Cerebellar nuclear complex (tissue), 1 donor: ENCODE measurements at places on chromosomes 4 and X.

GRCh38 chr4:150280081-150280895, 202.0 kb downstream of the DCLK2 start:
- no peak for DNase-seq

DNA sequence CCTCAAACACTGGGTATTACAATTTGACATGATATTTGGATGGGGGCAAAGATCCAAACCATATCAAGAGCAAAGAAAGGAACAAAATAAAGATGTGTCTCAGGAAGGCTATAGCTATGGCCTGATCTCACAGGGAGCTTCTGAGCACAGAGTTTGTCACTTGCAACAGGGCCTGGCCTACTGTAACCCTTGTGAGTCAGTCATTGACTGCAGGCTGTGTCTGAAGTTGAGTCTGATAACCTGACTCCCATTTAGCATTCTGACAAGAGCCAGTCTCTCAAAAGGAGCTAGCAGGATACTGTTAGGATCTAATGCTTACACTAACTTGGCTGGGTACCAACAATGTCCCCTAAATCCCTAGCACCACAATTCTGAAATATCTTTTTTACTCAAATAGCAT, 612.5 kb upstream of the TECRL start:
- no peak for DNase-seq

GRCh38 chrX:8319359-8319758, 145.3 kb upstream of the VCX3B start:
- no peak for DNase-seq

DNA sequence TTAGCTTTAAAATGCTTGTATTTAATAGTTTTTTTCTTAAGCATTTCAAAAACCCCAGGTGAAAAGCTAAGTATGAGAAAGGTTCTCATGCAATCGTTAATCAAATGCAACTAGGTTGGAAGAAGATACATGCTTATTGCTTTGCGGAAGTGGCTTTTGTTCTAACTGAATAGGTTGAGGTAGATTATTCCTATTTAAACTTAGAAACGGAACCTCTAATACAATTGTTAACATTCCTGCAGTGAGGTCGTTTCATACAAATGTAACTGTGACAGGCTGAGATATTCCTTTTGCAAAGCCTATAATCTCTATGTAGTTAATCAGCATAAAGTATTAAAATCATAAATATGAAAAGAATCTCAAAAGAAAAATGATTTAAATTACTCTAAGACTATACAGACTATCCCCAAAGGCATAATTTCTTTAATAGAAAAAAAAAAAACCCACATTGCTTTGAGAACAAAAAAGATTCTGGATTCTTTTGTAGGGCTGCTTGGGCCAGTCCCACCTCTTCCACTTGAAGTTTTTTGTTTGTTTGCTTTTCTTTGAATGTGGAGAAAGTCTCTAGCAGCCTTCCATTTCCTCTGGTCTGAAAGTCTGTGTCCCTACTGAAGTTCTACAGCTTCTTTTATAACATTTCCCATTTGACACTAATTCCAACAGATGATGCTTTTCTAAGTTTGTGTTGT, 25.6 kb upstream of the SORBS2 start:
- no peak for DNase-seq

DNA sequence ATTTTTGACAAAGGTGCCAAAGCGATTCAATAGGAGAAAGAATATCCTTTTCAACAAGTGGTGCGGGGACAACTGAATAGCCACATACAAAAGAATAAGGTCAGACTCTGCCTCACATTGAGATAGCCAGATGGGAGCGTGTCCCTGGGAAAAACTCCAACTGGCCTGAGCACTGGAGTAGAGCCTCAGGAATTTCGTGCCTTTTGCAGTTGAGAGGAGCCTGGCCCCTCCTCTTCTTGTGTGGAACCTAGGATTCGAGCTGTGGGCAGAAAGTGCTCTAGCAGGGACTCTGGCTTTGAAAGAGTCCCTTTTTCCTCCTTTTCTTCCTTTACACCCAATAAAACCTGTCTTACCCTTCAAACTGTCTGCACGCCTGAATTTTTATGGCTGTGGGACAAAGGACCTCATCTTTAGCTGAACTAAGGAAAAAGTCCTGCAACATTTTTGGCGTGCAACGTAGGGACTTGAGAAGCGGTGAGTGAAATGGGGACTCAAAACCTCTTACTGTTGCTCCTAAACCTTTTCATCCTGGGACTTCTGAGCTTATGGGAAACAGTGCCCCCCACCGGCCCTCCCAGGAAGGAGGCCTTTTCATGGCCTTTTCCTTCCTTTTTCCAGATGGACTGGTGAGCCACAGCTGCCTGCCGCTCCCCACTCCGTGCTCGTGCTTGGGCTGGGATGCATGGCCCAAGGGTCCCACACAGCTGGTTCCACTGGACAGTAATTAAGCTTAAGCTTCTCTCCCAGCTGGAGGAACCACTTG, 68.6 kb downstream of the BMP15 start:
- DNase-seq, result no peak

DNA sequence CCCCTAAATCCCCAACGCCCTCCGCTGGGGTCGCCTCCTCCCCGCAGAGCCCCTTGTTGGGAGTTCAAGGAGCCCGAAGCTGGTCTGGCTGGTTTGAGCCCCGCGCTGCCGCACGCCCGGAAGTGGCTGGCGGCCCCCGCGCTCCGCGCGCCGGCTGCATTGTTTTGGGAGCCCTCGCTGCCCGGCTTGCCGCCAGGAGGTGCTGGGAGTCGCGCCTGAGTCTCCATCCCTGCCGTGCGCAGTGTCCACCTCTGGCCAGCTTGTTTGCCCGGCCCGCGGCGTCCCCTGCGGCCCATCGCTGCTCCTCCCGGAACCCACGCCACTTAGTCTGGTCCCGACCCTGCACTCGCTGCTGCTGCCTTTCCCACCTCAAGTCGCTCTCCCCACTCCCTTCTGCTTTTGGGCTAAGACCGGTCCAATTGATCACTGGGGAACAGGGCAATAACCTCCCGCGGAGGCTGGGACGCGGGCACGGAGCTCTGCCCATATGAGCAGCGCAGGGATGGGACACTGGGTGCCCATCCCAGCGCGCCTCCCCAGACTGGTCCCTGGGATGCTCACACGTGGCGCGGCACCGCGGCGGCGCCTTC, 2.2 kb upstream of the SFRP2 start:
- DNase-seq, result no peak

DNA sequence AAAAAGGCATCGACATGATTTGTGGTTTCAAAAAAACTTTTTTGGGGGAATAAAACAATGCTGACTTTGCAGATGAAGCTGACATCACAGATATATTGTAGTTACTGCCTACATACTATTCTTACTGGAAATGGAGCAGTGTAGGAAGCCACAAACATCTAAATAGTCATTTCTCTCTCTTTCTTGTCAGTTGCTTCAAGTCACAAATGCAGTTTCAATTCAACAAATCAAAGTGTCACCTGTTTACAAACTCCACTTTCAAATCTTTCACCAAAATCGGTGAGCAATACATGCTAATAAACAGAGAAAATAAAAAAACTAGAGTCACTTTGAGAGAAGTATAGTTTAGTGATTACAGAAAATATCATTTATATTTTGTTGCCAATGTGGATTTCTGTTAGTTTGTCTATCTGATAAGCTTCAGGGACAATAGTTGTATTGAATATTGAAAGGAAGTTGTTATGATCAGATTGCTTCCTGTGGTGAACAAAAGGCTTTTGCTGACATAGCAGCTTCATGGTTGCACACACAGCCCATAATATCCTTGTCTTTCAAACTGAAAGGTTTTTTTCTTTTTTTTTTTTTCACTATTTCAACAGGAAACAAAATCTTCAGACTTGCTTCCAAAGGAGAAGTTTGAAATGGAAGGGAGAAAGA, 49.7 kb upstream of the PTPN13 start:
- no peak for DNase-seq

GRCh38 chr4:126028876-126029275, 714.1 kb downstream of the FAT4 start:
- DNase-seq, result no peak

GRCh38 chrX:111854556-111855490, 21.2 kb upstream of the TRPC5OS start:
- no peak for DNase-seq

- DNase-seq, result no peak
Measured at GRCh38 chrX:46637938-46638337, 64.4 kb downstream of the CHST7 start.

- no peak for DNase-seq
Measured at GRCh38 chrX:42694260-42694815, 83.6 kb downstream of the PPP1R2C start.

DNA sequence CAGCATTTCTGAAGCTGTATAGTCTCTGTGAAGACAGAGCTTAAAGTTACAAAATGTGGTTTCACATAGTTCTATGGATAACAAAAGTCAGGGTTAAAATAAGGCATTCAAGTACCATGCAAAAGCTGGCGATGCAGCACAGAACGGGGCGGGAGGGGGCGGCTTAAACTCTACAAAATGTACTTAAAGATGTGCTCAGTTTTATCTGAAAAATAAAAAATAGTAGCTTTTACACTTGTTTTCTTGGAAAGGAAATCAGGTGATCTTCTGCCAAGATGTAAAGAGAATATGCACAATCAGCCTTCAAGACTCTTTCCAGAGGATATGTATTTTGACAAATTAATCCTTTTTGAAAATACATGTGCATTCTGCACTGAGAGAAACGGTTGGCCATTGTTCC, 301.7 kb upstream of the EMCN start:
- no peak for DNase-seq

DNA sequence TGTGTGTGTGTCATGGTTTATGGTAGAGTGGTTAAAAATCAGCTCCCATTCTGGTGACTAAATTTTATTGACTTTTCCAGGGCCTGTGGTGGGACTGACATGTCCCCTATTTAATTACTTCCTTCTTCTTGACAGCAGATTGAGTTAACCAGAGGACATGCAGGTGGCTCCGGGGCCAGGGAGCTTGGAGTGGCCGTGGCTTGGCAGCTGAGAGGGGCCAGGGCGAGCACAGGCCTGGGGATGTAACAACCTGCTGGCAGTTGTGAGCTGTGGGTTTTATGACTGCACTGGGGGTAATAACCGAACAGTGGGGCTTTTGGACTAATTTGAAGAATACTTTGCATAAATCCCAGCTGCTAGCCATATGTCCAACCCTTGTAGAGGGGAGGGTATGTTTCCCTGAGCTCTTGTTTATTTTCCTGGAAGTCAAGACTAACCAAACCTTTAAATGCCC, 186.0 kb downstream of the MID1IP1 start:
- no peak for DNase-seq

GRCh38 chr4:1682860-1683259, 1.3 kb downstream of the FAM53A start:
- DNase-seq, result no peak

DNA sequence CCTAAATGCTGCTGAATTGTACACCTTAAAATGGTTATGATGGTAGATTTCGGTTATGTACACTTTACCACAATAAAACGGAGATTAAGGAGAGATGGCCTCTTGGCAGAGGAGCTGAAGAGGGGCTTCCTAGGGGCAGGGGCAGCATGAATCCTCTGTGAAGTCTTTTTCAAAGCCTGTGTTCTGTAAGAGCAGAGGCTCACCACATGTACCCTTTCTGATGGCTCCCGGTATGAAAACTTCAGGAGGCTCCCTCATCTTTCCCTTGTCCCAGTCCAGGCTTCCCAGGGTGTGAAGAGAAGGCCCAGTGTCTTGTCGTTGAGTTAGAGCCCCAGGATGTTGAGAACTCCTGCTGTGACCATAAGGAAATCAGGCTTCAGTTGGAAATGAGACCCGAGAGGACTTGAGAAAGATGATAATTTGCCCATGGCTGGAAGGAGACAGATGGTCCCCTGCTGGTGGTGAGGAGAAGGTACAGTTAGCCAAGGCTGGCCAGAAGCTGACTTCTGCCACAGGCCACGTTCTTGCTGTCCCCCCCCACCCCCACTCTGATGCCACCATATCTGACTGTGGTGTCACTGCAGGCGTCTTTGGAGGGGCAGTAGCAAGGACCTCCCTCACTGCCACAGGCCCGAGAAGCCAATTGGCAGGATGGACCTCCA, 31.8 kb upstream of the MTM1 start:
- no peak for DNase-seq

DNA sequence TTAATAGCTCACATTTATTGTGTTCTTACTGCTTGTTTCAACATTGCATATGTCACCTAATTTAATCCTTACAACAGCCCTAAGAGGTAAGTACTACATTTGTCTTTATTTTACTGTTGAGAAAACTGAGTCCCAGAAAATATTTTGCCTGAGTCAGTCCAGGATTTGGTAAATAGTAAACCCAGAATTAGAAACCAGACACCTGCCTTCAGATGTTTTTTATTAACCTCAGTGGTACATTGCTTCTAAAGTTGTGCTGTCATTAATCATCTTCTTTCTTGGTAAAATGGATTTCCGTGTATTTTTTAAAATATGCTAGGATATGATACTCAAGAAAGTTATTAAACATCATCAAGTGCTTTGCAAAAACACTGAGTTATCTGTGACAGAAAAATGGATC, 31.4 kb downstream of the USP53 start:
- DNase-seq, result no peak

- DNase-seq, result no peak
Measured at GRCh38 chr4:173332021-173332487, 2.1 kb downstream of the HMGB2 start.

DNA sequence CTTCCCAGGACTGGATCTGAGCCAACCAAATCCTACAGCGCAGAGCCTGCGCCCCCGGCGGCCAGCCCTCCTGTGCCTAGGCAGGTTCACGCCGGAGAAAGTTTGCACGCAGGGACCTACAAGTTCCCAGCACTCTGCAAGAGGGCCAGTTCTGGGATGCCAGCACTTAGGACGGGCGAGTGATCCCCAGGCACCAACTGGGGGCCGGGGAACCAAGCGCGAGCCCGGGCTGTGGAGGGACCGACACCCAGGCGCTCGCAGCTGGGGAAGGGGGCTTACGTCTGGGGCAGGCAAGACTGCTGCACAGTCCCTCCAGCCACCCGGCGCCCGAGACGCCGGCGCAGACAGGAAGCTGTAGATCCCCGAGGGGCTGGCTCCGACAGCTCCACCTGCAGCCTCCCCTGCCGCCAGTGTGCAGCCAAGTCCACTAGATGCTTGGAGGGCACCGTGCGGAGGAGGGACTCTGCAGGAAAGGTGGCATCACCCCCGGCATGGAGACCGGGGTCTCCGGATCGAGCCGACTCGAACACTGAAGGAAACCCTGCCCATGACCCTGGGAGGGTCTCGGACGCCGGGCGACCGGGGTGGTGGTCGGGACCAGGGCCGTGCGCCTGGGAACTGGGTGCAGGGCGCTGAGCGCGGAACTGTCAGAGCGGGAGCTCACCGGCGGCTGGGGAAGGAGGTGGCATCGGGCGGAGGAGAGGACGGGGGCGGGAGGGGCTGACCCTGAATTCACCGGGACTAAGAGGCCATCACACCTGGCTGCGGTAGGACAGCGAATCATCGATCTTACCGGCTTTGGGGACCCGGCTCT, 566 bp downstream of the CORIN start:
- DNase-seq, result no peak

DNA sequence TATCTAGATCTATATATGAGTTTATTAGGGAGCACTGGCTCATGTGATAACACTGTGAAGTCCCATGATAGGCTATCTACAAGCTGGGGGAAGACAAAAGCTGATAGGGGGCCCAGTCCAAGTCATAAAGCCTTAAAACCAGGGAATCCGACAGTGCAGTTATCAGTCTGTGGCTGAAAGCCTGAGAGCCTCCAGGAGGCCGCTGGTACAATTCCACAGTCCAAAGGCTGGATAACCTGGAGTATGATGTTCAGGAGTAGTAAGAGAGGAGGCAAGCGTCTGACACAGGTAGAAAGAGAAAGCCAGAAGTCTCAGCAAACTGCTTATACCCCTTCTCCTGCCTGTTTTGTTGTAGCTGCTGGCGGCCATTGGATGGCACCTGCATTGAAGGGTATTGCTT, 177.6 kb upstream of the SPRY1 start:
- no peak for DNase-seq
